NCI-H1048 (cell line): ENCODE measurements at places on chromosomes 16 and 17.

DNA sequence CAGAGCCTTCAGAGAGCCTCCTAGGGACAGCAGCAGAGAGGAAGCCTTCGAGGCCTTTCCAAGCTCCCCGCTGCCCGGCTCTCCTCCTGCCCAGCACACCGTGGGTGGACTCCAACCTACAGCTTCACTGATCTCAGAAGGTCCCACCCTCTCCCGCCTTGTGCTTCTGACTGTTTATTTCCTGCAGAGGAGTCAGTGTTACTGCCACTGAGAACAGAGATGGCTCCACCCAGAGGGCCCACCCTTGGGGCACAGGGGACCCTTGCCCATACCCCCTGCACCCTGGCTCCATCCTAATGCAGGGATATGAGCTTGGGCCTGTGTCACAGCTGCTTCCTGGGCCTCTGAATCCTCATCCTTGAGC lies 52.8 kb upstream of the TOB1 start:
- no peak for DNase-seq

DNA sequence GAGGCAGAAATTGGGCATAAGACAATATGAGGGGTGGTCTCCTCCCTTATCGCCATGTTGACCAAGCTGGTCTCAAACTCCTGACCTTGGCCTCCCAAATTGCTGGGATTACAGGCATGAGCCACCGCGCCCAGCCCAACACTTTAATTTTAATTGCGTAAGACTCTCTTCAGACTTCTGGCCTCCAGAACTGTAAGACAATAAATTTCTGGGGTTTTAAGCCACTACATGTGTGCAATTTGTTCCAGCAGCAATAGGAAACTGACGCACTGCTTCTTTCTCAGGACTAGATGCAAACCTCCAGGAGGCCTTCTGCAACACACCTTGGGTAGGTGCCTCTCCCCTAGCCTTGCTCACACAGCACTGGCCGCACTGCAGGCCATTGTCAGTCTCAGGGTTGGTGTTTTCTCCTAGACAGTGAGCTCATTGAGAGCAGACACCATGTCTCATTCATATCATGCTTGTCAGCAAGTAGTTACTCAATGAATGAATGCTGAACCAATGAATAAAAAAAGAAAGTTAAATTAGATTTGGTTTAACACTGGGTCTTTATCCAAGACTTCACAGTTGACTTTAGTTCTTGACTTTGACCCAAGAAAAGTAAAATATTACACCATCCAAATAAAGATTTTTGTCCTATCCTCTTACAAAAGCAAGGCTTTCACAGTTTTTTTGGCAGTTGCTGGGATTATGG lies 5.5 kb upstream of the ACSF2 start:
- DNase-seq = no peak

DNA sequence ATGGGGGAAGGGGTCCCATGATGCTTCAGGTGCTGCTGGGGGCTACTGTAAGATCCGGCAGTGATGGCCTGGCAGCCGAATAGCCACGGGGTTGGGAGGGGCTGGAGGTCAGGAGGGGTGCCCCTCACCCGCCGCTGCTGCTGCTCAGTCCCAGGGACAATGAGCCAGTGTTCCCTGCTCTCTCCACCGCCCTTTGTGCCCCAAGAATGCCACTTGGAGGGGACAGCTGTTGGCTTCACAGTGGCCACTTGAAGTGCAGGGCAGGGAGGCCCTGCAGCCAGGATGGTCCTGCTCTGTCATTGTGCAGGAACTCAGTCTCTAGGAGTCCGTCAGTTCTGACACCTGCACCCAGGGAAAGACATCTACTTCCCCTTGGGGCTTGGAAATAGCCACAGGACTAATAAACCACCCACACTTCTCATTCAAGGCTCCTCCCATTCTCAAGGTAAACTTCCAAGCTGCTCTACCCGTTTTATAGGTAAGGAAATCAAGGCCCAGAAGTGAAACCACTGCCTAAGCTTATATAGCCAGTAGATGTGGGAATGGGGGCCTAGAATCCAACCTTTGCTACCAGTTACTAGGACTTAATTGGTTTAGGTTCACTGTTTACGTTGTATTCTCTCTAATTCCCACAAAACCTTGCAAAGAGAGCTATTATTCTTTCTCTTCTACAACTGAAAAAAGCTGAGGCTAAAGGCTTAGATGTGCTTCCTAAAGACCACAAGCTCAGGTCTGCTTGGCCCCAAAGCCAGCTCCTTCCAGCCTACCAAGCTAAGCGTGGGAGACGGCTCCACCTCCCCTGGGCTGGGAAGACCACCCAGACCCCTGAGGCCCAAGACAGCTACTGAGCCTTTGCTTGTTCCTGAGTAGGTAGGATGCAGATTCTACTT lies 6.2 kb upstream of the CPSF4L start:
- no peak for DNase-seq

DNA sequence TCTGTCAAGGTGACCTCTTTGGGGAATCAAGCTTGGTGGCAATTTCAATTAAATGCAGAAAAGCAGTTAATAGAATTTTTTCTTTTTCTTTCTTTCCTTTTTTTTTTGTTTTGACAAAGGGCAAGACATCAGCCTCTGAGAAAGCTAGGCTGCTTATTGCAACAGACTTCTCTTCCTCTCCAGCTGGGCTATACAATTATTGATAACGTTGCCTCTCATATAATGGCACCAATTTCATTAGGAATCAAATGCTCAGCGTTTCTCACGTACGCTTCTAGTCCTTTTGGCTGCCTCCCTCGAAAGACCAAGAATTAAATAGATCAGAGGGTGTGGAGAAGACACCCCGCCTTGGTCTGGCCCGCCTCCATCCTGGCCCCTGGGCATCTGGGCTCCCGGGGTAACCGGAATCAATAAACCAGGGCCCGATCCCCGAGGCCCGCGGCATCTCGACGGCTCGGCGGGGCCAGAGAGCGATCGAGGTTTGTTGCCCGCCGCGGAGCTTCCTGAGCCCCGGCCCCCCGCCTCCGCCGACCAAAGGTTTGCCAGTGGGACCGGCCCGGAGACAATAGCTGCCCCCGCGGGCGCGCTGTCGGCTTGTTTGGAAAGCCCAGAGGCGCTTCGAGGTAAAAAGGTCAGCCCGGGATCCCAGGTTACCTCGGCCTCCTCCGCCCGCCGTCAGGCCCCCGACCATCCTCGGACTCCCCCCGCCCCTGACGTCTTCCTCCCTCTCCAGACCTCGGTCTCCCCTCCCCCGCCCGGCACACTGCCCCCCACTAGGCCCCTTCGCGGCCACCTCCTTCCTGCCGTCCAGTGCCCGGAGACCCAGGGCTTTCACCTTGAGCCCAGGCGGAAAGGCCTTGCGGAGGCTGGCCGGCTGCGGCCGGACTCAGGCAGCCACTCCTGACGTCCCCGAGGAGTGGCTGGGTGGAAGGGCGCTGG lies 3.9 kb downstream of the HOXB1 start:
- no peak for DNase-seq

- no peak for DNase-seq
These were observed 130.3 kb downstream of the CCDC144A start for GRCh38 chr17:16820161-16820877.

DNA sequence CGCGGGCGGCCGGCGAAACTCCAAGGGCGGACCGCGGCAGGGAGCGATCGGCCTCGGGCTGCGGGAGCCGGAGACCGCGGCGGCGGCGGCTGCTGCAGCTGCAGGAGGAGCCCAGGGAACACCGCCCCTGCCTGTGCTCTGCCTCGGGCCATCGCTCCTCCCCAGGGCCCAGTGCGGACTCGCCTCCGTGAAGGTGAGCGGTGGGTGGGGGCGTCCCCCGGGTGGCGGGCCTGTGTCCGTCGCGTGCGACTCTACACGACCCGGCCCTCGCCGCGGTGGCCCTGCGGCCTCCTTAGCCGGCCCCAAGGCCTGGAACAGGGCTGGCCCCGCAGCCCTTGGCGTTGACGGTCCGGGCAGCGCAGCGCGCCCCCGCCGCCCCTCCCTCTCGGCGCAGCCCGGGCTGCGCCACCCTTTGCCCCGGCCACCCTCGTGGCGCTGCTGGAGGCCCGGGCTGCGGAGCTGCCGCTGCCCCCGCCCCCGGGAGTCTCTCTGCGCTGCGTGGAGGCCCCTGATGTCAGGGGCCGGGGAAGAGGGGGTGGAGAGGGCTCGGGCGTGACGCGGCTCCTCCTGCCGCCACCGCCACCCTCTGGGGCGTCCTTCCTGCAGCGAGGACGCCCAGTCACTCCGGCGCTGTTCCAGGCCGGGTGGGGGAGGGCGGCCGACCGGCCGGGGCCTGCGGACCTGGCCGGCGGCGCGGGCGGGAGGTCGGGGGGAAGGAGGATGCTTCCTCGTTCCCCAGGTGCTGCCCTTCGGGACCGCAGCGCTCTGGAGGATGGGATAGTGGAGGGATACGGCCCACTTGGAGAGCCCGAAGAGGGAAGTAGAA lies 485 bp downstream of the DYNLL2 start:
- DNase-seq = no peak

- no peak for DNase-seq
These were observed 938 bp downstream of the DEXI start for GRCh38 chr16:10941127-10941933.

- no peak for DNase-seq
These were observed 39.0 kb downstream of the HLF start for GRCh38 chr17:55303701-55304145.

DNA sequence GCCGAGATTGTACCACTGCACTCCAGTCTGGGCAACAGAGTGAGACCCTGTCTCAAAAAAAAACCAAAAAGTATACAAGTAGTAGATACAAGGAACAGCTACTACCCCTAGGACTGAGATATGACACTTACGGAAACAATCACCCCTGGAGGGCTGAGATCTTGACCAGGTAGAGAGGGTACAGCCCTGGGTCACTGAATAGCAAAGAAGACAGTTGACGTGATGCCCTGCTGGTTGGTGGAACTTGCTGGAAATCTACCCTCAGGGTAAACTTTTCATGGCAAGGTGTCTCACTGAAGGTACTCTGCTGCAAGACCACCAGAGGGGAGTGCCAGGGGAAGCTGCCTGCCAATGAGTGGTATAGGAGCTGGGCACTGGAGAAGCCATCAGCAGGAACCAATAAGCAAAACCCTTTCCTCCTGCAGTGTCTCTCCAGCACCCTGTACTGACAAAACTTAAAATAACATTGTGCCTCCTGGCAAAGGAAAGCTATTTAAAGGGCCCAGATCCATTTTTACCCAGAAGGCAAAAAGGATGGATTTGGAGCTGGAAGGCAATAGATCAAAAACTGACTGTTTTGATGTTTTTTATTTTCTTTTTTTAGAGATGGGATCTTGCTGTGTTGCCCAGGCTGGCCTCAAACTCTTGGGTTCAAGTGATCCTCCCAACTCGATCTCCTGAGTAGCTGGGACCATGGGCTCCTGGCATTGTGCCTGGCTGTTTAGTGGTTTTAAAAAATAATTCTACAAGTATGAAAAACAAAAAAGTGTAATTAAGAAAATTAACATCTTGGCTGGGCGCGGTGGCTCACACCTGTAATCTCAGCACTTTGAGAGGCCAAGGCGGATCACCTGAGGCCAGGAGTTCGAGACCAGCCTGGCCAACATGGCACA lies 11.3 kb upstream of the PDXDC1 start:
- no peak for DNase-seq

GRCh38 chr17:31824766-31825360 lies 34.2 kb downstream of the COPRS start:
- no peak for DNase-seq

DNA sequence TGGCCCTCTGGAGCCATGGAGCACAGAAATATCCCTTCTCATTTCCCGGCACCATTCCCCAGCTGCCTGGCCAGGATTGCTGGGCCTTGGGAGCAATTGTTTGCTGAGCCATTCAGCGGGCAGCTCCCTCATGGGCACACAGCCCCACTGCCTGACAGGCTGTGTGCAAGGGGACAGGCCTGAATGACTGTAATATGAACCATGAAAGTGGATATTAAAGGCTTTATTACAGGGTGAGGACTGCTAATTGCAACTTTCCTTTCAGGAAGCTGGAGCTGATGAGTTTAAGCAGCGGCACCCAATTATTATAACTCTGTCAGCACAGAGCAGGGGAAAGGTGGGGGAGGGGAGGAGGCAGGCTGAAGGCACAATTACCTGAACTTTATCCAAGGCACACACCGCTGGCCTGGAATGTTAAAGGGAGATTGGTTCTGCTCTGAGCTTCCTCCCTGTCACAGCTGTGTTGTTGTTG lies 159.8 kb upstream of the SDK2 start:
- DNase-seq = no peak
